ENCODE measurements at places on chromosomes 7 and 10. TPM values are rescaled to one million over a fixed set of nuclear protein-coding genes. Genes with fewer than 3 reads are reported as not detected.

Gene MRC1
- total RNA-seq: not detected

Gene HSPA12A
- total RNA-seq: 16.6 TPM

GRCh38 chr10:112389271-112389822, 15.4 kb downstream of the ACSL5 start:
- DNase-seq: peak; percentile 81

DNA sequence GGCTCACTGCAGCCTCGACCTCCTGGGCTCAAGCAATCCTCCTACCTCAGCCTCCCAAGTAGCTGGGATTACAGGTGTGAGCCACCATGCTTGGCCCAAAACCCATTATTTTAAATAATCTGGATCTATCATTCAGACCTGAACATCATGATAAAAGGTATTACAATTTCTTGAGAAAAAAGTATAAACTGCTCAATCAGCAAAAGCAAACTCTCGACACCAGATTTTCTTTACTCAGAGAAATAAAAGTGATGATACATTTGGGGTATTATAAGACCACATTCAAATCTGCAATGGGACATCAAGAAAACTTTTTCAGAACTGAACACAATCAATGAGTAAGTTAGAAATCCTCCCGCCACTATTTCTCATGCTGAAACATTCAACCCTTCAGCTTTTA, 41.2 kb downstream of the JMJD1C start:
- DNase-seq: no peak

DNA sequence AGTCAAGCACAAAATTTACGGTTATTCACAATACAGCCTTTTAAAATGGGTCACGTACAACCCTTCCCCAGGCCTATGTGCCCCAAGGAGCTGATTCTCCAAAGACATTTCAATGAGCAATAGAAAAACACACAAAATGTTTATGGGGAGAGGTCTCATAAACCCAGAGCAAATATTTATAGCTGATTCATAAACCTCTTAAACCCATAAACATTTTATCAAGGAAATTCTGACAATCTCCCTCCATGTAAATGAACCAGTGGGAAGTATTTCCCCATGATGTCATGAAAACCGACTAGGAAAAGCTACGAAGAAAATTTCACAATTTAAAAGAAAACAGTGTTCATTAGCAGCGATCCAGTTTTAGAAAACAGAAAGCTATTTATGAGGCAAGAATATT, 36.0 kb downstream of the SFMBT2 start:
- no peak for DNase-seq

- no peak for DNase-seq
Measured at GRCh38 chr10:46546591-46547540, 9.6 kb downstream of the GPRIN2 start.

GRCh38 chr10:98431016-98431415, 15.7 kb downstream of the HPS1 start:
- no peak for DNase-seq

All from HFFc6 (cell line).